AML-193 (cell line): ENCODE measurements at places on chromosomes 7 and 10.

DNA sequence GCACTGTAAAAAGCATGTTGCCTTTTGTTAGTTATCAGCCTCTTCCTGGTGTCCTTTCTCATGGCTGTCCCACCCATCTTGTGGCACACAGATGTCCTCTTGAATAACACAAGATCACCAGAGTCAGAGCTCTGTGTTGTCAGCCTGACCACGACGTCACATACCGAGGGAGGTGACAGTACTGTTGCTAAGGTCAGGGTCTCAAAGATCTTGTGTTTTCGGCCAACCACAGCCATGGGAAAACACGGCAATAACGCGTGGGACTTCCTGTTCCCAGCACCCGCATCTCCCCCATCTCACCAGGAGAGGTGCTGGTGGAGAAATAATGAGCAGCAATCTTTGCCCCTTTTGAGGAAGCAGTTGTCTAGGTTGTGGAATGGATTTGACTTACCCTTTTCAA lies 40.4 kb downstream of the NPVF start:
- DNase-seq: no peak

- no peak for DNase-seq
Observed at GRCh38 chr7:133672866-133673265, 420.0 kb downstream of the EXOC4 start.

- DNase-seq: no peak
Observed at GRCh38 chr10:52807803-52808202, 35.2 kb upstream of the MBL2 start.

DNA sequence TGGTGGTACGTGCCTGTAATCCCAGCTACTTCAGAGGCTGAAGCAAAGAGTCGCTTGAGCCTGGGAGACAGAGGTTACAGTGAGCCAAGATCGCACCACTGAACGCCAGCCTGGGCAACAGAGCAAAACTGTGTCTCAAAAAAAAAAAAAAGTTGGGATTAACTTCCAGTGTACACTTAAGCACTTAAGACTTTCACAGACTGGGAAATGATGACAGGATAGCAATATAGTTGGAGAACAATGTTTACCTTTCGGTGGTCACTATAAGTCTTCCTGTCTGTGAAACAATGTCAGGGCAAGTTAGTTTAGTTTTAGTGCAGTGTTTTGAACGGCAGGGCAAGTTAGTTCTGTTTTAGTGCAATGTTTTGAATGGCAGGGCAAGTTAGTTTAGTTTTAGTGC lies 130.2 kb downstream of the TPST1 start:
- DNase-seq: no peak

- DNase-seq: no peak
Observed at GRCh38 chr7:26951407-26951950, 87.1 kb upstream of the SKAP2 start.

GRCh38 chr10:97078261-97078937 lies 107.4 kb downstream of the SLIT1 start:
- no peak for DNase-seq

DNA sequence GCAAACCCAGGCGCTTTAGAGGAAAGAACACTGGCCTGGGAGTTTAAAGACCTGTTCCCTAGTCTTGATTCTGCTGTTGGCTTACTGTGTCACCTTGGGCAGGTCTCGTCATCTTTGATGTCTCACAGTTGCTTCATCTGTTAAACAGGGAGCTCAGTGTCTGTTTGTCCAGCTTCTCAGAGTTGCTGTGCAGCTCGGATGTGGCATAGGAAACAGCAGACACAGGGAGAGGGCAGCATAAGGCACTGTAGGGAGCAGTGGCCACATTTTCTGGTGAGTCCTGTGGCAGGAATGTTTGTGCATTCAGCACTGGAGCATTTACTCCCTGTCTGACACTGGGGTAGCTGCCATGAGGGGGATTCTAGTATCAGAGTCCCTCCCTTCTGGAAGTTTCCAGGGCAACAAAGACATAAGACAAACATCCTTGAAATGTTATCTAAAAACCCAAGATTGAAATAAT lies 2.0 kb downstream of the REPIN1 start:
- DNase-seq: no peak

DNA sequence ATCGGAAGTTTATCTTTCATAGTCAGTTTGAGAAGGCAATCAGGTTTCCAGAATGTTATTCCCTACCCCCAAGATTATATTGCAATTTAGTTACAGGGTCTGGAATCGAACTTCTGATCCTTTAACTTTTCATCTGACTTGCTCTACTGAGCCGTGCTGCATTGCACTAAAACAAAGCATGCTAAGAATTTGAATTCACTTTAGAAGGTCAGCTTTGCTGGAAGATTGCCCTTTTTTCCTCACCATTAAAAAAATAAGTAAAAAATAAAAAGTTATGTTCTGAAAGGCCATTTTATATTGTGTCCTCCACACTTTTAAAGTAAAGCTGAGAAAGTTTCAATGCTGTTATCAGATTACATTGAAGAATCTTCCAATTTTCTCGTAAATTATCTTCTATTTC lies 388.8 kb upstream of the PHF14 start:
- no peak for DNase-seq

DNA sequence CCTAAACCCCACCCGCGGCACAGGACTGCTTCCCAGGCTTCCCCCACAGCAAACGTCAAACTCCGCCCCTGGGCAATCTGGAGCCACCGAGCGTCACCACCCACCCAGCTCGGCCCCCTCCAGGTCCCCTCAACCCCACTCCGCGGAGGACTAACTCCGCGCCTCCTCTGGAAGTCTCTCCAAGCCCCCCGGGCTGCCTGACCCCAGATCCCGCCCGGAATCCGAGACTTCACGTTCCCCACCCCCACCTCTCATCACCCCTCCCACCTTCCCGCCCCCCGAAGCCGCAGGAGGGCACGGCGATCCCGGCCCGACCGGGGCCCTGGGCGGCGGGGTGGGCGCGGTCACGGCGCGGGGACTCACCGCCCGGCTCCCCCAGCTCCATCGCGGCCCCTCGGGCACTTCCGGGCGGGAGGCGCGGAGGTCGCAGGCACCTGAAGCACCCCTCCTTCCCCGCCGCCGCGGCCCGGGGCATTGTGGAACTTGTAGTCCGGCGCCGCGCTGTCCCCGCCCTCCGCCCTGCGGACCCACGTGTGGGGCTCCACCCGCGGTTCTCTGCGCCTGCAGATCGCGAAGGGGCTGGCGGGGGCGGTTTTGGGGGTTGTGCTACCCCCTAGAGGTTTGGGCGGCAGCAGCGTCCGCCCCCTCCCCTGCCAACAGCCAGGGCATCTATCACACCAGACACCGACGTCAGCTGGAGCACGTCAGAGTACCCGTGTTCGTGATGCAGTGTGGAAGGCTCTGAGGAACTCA lies at the start of gene TMUB1:
TMUB1 (minus strand) TSS at position 423 of the 753 bp plus-strand sequence. CDS start 930 bp downstream, outside the sequence.
- DNase-seq: peak; percentile 43

DNA sequence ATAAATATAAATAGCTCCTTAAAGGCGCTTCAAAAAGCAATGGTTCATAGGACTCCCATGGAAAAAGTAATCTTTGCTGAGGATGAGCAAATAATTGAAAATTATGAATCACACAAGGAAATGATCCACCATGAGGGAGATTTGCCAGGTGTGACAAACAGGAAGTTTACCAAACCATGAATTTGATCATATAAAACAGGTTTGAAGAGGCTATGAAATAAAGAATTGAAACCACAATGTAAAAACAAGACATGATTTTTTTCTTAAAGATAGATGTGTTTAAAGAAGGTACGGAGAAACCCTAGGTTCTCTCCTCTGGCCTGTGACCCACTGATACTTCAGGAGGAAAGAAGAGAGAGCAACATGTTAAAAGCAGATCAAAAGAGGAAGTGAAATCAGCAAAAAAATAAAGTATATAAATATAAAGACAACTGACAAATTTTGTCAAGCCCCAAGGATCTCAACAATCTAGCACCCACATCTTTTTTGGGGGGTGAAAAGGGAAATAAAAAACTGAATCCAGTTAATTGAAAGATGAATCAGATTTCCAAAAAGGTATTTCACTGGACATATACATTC lies 111.3 kb upstream of the ASAH2 start:
- no peak for DNase-seq

DNA sequence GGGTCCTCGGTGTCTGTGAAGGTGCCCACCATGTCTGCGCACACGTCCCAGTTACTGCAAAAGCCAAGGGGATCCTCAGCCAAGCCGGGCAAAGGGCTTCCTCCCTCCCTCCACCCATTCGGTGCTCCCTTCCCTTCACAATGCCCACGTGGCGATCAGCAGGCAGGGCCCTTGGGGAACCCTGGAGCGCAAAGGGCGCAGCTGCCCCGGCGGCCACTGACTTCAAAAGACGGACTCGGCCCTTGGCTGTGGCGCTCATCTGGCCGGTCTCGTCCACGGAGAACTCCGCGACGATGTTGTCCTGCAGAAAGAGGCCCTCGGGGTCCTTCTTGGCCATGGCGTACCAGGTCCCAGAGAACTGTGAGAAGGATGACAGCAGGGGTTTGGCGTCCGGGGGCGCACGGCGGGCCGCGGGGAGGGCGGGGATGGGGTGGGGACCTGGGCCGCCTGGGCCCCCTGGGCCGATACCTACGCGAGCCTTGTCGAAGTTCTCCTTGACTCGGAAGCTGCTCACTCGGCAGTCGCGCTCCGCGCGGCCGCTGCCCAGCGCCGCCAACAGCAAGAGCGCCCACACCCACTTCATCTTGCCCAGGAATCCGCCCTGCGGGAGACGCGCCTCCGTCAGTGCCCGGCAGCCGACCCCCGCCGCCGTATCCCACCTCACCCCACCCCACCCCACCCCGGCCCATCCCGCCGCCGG lies 439 bp downstream of the RBP4 start:
- no peak for DNase-seq

- DNase-seq: no peak
Observed at GRCh38 chr7:2024567-2024918, 208.2 kb downstream of the MAD1L1 start.

- no peak for DNase-seq
Observed at GRCh38 chr10:132064082-132064755, 1.5 kb upstream of the JAKMIP3 start.

DNA sequence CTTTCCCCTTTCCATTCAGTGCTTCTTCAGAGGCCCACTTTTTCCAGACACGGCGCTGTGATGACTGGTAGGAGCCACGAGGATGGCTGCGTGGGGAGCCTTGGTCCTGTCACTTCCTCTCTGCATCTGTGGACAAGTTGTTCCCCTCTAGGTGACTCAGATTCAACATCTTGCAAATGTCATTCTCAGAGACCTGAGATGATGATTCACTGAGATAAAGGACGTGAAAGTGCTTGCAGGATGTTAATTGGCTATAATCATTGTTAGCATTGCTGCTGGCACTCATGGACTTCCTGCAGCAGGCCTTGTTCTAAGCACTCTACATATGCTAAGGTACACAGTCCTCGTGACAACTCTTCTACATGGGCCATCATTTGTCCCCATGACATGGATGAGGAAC lies 489.8 kb upstream of the ZMIZ1 start:
- no peak for DNase-seq

DNA sequence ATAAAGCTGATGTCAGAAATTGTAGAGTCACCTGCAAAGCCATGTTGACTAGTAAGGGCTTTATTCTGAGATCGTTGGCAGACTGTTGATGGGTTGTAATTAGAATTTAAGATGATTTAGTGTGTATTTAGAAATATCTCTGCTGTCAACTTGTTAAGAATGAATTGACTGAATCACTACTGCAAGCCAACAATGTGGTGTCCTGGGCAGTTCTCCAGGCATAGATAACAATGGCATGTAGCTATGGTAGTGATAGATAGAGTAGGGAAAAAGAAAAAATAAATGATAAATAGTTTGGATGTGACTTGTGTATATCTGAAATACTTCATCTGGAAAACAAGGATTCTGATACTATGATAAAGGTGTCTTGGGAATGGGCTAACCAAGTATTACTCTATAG lies 640.2 kb downstream of the ARL4A start:
- DNase-seq: no peak

- no peak for DNase-seq
Observed at GRCh38 chr7:19015098-19015497, 102.3 kb downstream of the TWIST1 start.

GRCh38 chr7:21903020-21903786 lies 42.5 kb downstream of the CDCA7L start:
- DNase-seq: no peak

GRCh38 chr10:103442031-103442461 lies 10.1 kb downstream of the CALHM2 start:
- no peak for DNase-seq

GRCh38 chr10:114045136-114046086 lies 1.7 kb downstream of the ADRB1 start:
- no peak for DNase-seq

- peak; percentile 25 for DNase-seq
Observed at GRCh38 chr10:23081891-23082290, 13.5 kb upstream of the MSRB2 start.

DNA sequence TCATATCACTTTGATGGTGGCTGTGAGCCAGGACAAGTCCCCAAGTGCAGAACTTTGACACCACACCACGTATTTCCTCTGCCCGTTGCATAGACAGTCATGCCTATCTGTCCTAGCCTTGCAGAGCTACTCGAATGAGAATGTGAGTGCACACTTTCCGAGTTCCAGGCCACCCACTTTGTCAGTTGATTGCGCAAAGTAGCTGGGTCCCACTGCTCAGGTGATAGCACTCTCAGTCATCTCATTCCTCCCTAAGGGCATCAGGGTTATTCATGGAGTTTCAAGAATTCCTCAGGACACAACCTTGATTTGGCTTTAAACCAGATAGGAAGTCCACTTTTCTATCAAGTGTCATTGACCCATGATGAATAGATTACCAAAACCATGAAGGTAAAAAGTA lies 19.3 kb downstream of the LSM5 start:
- no peak for DNase-seq

- no peak for DNase-seq
Observed at GRCh38 chr10:846126-846685, 85.3 kb downstream of the LARP4B start.

- DNase-seq: no peak
Observed at GRCh38 chr10:8238986-8239385, 184.5 kb downstream of the GATA3 start.

DNA sequence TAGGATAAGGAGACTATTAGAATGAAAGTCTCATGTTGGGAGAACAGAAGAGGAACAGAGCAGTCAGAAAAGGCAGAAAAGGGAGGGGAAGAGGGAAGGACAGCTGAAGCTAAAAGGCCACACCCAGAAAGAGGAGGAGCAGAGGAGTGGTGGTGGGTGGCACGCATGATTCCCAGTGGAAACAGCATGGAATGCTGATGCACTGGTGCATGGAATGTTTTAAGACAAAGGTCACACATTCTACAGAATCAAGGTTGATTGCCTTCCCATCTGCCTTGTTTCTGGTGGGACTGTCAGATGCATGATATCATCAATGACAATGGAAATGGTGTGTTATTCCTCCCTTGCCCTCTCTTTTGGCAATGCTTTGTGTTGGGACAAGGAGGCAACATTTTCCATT lies 285.4 kb upstream of the MKI67 start:
- no peak for DNase-seq

DNA sequence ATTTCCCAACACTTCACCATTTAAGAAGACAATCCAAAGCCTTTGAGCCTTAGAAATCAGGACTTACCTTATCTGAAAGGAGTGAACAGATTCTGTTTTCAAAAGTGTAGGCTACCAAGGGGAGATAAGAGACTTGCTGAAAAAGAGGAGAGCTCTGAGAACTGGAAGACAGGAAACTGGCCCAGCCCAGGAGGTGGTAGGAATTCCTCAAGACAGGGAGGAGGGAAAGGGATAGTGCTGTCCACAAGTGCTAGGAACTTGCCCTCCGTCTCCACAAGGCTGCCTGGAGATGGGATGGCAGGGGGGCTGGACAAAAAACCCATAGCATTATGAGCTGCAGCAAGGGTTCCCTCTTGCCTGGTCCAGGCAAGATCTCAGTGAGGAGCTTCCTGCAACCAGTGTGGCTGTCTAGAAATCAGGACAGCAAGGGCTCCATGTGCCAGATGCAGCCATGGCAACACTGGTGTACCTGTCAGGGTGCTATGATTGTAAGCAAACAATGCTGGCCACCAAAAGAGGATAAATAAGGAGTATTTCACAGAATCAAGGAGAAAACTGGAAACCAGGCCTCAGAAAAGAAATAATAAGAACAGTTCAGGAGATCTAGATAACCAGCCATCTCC lies 22.7 kb upstream of the FRMD4A start:
- DNase-seq: no peak
